Central memory CD8-positive, alpha-beta T cell (primary cell): ENCODE measurements at places on chromosomes 5 and 9.
A peak's percentile ranks its signal among the peaks of the same experiment; 100 is the strongest.

- no peak overlapping the region for H3K4me3 ChIP-seq
- H3K27me3 ChIP-seq, result peaks cover 48% of the 10 kb centered on the region
- H3K4me1 ChIP-seq, result no peaks in the 10 kb centered on the region
- no peak for DNase-seq
- no peak overlapping the region for H3K27ac ChIP-seq
Measured at GRCh38 chr9:135289081-135289491, 190.5 kb upstream of the PPP1R26 start.

DNA sequence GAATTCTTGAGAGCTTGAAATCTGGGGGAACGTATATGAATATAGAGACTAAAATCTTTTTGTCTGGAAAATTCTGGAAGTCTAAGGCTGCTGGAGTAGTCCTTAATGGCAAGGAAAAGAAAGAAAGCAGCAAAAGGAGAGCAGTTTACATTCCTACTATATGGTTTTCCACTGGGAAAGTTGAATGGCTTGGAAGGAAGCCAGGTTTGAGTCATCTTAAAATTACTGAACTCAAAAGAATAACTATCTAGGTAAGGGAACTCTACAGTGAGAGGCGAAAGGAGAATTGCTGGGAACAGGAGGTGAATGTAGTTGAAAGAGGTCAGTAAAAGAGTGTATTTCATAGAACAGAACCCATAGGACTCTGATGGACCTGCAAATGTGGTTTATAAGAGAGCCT, 258.1 kb upstream of the EDIL3 start:
- no peaks in the 10 kb centered on the region for H3K4me1 ChIP-seq
- no peaks in the 10 kb centered on the region for H3K36me3 ChIP-seq
- no peaks in the 10 kb centered on the region for H3K27me3 ChIP-seq
- H3K4me3 ChIP-seq, result no peak overlapping the region
- DNase-seq, result no peak

DNA sequence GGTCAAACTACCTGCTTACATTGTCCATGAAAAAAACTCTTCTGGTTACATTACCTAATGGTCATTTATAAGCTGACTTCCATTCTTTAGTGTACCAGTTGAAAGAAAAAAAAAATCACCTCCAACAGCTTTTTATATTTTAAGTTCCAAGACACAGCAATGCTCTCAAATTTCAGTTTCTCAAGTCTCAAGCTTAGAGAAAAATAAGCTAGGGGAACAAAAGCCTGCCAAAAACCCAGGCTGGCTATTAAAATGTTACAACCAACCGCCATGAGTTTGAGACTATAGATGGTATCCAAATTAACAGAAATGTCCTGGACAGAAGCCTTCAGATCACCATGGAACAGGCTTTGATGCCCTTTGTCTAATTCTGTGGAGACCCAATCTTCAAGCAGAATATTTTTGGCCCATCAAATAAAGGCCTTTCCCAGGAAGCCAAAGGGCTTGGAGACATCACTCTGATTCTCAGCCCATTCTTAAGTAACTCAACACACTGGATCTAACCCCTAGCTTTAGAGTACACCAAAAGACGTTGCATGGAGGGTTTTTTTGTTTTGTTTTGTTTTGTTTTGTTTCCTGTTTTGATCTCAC, 343.7 kb downstream of the GLIS3 start:
- no peak overlapping the region for H3K27ac ChIP-seq
- DNase-seq, result no peak
- no peak overlapping the region for H3K4me3 ChIP-seq
- peaks cover 20% of the 10 kb centered on the region for H3K27me3 ChIP-seq

- no peaks in the 10 kb centered on the region for H3K36me3 ChIP-seq
- H3K4me3 ChIP-seq, result no peak overlapping the region
- H3K4me1 ChIP-seq, result peaks cover 30% of the 10 kb centered on the region
Measured at GRCh38 chr5:68405026-68405684, 189.6 kb downstream of the PIK3R1 start.

- H3K4me3 ChIP-seq, result no peak overlapping the region
- no peaks in the 10 kb centered on the region for H3K4me1 ChIP-seq
- DNase-seq, result no peak
- H3K27me3 ChIP-seq, result peaks cover 23% of the 10 kb centered on the region
Measured at GRCh38 chr9:87717456-87717855, 8.5 kb upstream of the CTSL start.

DNA sequence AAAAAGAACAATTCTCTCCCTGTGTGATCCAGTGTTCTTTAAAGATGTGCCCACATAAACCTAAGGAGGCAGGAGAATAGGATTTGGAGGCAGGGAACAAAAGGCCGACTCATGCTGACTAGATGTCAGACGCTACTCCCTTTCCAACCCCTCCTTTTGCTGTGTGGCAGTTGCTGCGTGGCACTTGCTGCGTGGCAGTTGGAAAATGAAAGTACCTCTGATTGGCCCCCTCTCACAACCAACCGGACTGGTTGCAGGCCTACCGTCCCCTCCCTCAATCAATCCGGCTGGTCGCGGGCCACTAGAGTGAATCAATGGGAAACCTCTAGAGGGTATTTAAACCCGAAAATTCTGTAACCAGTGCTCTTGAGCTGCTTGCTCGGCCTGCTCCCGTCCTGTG, 551.0 kb downstream of the KIF4B start:
- no peak overlapping the region for H3K27ac ChIP-seq
- no peaks in the 10 kb centered on the region for H3K4me1 ChIP-seq
- no peak for DNase-seq
- H3K36me3 ChIP-seq, result no peaks in the 10 kb centered on the region
- peaks cover 17% of the 10 kb centered on the region for H3K27me3 ChIP-seq

DNA sequence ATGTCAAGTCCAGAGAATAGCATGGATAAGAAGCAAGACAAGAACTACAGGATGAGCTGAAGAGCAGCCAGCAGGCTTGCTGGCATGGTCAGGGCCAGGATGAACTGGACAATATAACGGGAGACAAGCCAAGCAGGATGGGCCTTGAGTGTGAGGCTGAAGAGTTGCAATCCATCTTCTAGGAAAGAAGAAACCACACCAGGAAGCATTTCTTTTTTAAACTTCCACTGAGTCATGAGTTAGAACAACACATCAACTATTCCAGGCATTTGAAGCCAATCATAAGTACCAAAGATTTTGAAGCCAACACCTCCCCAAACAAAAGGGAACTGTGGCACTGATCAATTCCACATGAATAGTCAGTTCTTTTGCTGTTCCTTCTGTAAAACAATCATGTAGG, 27.3 kb downstream of the SLC31A2 start:
- no peak for DNase-seq
- no peaks in the 10 kb centered on the region for H3K27me3 ChIP-seq
- H3K36me3 ChIP-seq, result peaks cover 66% of the 10 kb centered on the region
- H3K27ac ChIP-seq, result peak overlapping the region; percentile 4
- H3K4me1 ChIP-seq, result no peaks in the 10 kb centered on the region

- no peaks in the 10 kb centered on the region for H3K27me3 ChIP-seq
- peaks cover 43% of the 10 kb centered on the region for H3K4me1 ChIP-seq
- peaks cover 16% of the 10 kb centered on the region for H3K36me3 ChIP-seq
- peak overlapping the region; percentile 68 for H3K27ac ChIP-seq
- no peak for DNase-seq
Measured at GRCh38 chr9:134403682-134404301, 77.5 kb downstream of the RXRA start.

- H3K4me1 ChIP-seq, result no peaks in the 10 kb centered on the region
- no peaks in the 10 kb centered on the region for H3K36me3 ChIP-seq
- no peak overlapping the region for H3K4me3 ChIP-seq
- H3K27ac ChIP-seq, result no peak overlapping the region
- no peaks in the 10 kb centered on the region for H3K27me3 ChIP-seq
- DNase-seq, result no peak
Measured at GRCh38 chr9:78539904-78540303, 243.0 kb downstream of the PSAT1 start.

GRCh38 chr5:143581147-143581546, 177.7 kb upstream of the NR3C1 start:
- DNase-seq, result no peak
- no peak overlapping the region for H3K27ac ChIP-seq
- H3K4me1 ChIP-seq, result peaks cover 16% of the 10 kb centered on the region

GRCh38 chr5:17619354-17619753, 9.2 kb downstream of the TAF11L12 start:
- no peaks in the 10 kb centered on the region for H3K36me3 ChIP-seq
- H3K4me1 ChIP-seq, result no peaks in the 10 kb centered on the region
- no peak overlapping the region for H3K4me3 ChIP-seq
- no peak overlapping the region for H3K27ac ChIP-seq
- no peak for DNase-seq

GRCh38 chr9:29422438-29422837, 1849.2 kb upstream of the C9orf72 start:
- no peaks in the 10 kb centered on the region for H3K4me1 ChIP-seq
- H3K4me3 ChIP-seq, result no peak overlapping the region
- no peak for DNase-seq
- no peaks in the 10 kb centered on the region for H3K36me3 ChIP-seq
- H3K27me3 ChIP-seq, result no peaks in the 10 kb centered on the region

DNA sequence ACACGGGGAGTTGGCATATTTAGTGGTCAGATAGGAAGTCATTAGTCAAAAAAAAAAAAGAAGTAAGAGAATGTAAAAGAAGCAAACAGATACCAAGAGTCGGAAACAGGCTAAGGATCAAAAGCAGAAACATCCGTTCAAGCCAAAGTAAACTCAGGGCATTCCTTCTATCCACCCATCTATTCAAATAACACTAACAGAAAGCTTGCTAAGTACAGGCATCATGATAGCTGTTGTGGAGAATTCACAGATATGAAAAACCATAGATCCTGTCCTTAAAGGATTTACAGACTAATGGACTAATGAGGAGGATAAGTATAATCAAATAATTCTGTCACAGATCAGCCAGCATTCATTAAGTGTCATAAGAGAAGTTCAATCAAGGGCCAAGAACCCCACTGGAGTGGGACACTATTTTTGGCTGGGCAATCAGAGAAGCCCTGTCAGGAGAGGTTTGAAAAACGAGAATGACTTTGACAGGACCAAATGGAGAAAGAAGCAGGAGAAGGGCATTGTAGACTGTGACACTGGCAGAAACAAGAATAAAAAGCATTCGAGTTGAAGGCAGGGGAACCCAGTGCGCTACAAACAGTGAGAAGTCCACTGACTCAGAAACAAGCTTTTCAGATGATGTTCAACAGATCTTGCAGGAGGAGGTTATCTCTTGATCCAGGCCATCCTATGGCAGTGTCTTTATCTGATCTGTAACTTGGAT, 154.2 kb upstream of the TSLP start:
- no peak overlapping the region for H3K4me3 ChIP-seq
- no peaks in the 10 kb centered on the region for H3K4me1 ChIP-seq
- no peak for DNase-seq
- no peaks in the 10 kb centered on the region for H3K36me3 ChIP-seq
- H3K27ac ChIP-seq, result no peak overlapping the region
- H3K27me3 ChIP-seq, result peaks cover 8% of the 10 kb centered on the region

GRCh38 chr5:167573370-167574127, 717.9 kb upstream of the WWC1 start:
- peaks cover 17% of the 10 kb centered on the region for H3K27me3 ChIP-seq
- H3K4me3 ChIP-seq, result no peak overlapping the region
- no peaks in the 10 kb centered on the region for H3K36me3 ChIP-seq
- H3K27ac ChIP-seq, result no peak overlapping the region
- H3K4me1 ChIP-seq, result no peaks in the 10 kb centered on the region

GRCh38 chr9:78830301-78830700, 533.4 kb downstream of the PSAT1 start:
- H3K4me1 ChIP-seq, result no peaks in the 10 kb centered on the region
- no peak for DNase-seq
- H3K27me3 ChIP-seq, result no peaks in the 10 kb centered on the region
- H3K27ac ChIP-seq, result no peak overlapping the region
- H3K4me3 ChIP-seq, result no peak overlapping the region
- no peaks in the 10 kb centered on the region for H3K36me3 ChIP-seq

DNA sequence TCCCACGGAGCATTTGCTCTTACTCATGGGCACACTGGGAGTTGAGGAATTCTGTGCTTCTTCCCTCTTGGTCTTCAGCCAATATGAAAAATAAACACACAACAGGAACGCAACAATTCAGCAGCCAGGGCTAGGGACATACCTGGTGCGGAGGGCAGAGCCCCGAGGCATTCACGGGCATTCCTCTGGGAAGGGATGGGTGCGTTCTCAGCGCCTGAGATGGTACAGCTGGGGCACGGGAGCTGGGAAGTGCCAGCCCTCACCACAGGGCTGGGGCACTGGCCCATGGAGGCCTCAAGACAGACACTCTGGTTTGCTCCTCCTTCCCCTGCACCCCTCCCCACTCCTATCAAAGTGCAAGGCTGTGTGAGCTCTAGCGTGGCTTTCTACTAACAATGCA, 2.1 kb downstream of the SLC6A3 start:
- H3K27ac ChIP-seq, result no peak overlapping the region
- H3K36me3 ChIP-seq, result peaks cover 3% of the 10 kb centered on the region
- no peak for DNase-seq
- H3K4me3 ChIP-seq, result no peak overlapping the region
- peaks cover 52% of the 10 kb centered on the region for H3K27me3 ChIP-seq
- peaks cover 15% of the 10 kb centered on the region for H3K4me1 ChIP-seq

DNA sequence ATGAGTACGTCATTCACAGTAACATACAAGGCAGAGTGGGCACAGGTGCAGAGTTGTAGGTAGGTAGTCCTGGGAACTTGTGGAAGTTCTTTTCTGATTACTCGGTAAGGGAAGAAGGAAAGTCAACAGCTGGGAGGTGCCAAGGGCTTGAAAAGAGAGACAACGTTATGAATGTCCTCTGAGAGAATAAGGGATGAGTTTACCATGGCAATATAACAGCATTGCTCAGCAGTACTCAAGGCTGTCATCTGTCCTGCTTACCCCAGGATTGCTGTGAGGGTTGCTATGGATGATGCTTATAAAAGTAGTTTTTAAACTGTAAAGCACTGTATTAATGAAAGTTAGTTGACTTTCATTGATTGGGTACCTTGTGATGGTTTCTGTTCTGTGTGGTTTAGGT, 369.1 kb upstream of the SGCD start:
- H3K36me3 ChIP-seq, result peaks cover 2% of the 10 kb centered on the region
- H3K4me3 ChIP-seq, result no peak overlapping the region
- no peak for DNase-seq

- peaks cover 2% of the 10 kb centered on the region for H3K36me3 ChIP-seq
- no peak overlapping the region for H3K4me3 ChIP-seq
Measured at GRCh38 chr9:27109621-27110020, 596 bp downstream of the TEK start.

DNA sequence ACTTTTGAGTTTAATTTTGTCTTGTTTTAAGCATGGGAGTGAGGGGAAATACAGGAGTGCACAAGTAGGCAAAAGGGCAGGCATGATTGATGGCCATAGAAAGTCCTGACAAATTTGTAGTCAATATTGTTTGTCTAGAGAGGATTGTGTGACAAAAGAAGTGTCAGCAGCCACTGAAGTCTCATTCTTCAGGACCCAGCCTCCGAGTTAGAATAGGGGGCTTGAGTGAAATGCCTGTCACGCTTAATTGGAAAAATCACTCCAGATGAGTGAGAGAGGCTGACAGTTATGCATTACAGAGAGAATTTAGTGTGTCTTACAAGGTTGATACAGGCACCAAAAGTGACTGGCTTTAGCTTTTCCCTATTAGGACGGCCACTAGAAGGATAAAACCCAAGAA, 81.9 kb upstream of the RPS23 start:
- H3K4me3 ChIP-seq, result no peak overlapping the region
- peaks cover 3% of the 10 kb centered on the region for H3K36me3 ChIP-seq
- peak overlapping the region; percentile 13 for H3K27ac ChIP-seq
- no peak for DNase-seq
- H3K4me1 ChIP-seq, result peaks cover 14% of the 10 kb centered on the region
